ENCODE measurements at places on chromosomes 12 and 14.

DNA sequence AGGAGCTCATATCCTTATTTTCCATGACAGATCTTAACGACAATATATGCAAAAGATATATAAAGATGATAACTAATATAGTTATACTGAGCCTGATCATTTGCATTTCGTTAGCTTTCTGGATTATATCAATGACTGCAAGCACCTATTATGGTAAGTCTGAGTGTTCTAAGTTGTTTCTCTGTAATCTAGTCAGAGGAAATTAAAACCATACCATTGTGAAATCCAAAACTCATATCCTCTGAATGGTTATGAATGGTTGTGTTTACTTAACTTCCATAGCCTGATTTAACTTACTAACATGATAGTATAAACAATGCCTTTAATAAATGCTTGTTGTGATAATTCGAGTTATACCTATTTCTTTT is 760 bp downstream of the TMEM19 start:
- DNase-seq = no peak

GRCh38 chr12:40241741-40242140 is 16.9 kb downstream of the LRRK2 start:
- DNase-seq = no peak

DNA sequence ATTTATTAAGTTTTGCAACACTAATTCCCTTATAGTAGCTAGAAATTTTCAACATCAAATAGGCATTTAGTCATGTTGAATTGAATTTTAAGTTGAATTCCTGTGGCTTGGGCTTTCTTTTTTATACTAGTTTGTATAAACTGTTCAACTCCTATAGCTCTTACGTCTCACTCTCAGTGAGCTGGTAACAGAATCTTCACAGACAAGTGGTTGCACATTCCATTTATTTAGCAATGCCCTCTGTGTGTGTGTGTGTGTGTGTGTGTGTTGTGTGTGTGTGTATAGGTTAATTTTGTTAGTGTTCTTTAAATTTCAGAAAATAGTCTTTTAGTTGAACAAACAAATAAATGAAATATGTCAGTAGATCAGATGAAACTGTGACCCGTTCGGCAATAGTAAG is 425.0 kb downstream of the NPAS3 start:
- DNase-seq = no peak

- no peak for DNase-seq
Measured at GRCh38 chr14:64450255-64450654, 15.0 kb upstream of the AKAP5 start.

- DNase-seq = no peak
Measured at GRCh38 chr12:23964812-23965211, 15.3 kb upstream of the SOX5 start.

GRCh38 chr12:627863-628741 is 35.1 kb downstream of the NINJ2 start:
- no peak for DNase-seq

GRCh38 chr14:66117600-66117999 is 368.6 kb upstream of the CCDC196 start:
- DNase-seq = no peak

Measured in NCI-H510A (cell line).